ENCODE measurements at places on chromosomes 2 and 18.

DNA sequence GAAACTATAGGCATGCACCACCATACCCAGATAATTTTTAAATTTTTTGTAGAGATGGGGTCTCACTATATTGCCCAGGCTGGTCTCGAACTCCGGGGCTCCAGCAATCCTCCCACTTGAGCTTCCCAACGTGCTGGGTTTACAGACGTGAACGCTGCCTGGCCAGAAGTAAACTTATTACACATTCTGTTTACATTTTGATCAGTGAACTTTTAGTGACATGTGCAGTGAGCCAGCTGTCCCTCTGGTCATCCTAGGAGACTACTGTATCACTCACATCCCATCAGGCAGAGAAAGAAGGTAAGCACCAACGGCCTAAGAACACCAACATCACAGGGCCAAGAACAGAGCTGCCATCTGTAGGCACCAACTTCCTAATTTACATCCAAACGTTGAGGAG is 22.2 kb downstream of the NDUFA10 start:
- no peak for DNase-seq

DNA sequence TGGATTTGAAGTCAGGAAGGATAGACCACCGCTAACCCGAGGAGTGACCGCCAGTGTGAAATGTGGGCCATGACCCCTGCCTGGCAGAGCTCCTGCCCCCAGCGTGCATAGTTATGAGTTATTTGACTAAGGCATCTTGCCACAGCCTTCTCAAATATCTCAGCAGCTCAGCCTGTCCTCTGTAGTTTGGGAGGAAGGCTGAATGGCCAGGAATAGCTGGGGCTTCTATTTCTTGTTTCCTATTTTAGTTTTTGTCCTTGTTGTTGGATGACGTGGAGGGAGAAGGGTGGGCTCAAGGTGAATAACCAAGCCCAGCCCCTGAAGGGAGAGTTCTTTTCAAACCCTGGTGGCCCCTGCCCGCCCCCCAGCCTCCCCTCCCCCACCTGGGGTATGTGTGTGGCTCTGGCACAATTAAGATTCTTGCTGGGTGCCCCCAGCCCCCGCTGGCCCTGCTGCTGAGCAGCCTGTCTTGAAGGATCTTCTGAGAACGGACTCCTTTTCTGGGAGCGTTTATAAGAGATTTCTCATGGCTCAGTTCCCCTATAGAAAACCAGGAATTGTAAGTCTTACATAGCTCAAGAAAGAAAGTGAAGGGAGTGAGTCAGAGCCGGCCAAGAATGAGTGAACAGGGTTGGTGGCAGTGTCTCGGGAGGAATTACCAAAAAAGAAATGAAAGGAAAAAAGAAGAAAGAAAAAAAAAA is 157.4 kb downstream of the GLI2 start:
- no peak for DNase-seq

- DNase-seq = no peak
These were observed 156.0 kb downstream of the TFCP2L1 start for GRCh38 chr2:121128741-121129659.

DNA sequence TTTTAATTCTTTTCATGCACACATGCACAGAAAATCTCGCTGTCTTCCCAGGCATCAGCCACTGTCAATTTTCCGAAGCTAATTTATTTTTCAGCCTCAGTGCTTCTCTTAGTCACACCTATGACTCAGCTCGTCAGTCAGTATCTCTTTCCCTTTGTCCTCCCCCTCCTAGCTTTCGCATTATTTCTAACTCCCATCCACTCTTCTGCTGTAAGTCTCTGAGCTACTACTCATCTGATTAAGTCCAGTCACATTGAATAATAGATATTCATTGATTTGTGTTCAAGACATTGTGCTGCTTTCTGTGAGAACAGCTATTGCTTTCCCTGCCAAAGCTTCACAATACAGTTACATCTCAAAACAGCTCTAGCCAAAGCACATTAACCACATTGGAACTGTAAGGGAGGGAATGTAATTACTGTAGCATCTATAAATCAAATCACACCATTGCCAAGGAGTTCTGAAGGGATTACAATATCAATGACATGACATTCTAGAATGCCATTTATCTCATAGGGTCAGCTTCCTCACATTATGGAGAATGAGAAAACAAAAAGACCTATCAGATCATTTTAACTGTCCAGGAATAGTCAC is 89.4 kb downstream of the SCN3A start:
- no peak for DNase-seq

GRCh38 chr2:26463244-26464192 is 14.4 kb downstream of the OTOF start:
- no peak for DNase-seq

DNA sequence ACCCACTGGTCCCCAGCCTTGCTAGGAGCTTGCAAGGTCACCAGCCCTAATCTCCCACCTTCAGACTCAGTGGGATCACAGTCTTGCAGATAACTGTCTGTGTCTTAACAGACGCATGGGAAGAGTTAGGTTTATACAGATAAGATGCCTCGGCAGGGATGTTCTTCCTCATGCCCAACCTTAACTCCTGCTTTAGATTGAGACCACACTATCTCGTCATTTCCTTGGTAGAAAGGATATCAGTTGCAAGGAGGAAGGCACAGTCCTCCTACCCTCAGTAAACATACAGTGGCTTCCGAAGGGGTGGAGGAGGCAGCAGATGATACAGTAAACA is 7.2 kb downstream of the NT5DC4 start:
- no peak for DNase-seq

DNA sequence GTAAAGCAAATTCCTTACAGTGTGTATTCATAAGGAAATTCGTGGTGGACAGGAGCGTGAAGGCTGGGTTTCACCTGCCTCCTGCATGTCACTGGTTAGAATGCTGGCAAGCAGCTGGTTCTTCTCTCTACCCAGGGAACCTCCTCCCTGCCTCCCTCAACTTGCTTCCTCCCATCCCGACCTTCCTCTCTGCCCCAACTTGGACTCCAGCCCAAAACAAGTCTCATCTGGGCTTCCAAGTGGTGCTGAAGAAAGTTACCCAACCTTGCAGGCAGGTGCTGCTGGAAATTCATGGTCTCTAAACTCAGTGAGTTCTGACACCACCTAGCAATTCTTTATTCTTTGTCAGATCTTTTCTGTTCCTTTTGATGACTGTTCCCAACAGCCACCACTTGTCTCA is 184.5 kb downstream of the BCL2 start:
- DNase-seq = no peak

GRCh38 chr18:7908681-7909299 is 341.7 kb downstream of the PTPRM start:
- DNase-seq = peak; percentile 37

- DNase-seq = no peak
These were observed 231.4 kb downstream of the SEPTIN10 start for GRCh38 chr2:109382226-109382895.

- no peak for DNase-seq
These were observed 825 bp downstream of the GRB14 start for GRCh38 chr2:164620457-164620856.

GRCh38 chr2:128636802-128637147 is 318.1 kb upstream of the HS6ST1 start:
- no peak for DNase-seq

- DNase-seq = no peak
These were observed 13.1 kb upstream of the LGALSL start for GRCh38 chr2:64440843-64441242.

DNA sequence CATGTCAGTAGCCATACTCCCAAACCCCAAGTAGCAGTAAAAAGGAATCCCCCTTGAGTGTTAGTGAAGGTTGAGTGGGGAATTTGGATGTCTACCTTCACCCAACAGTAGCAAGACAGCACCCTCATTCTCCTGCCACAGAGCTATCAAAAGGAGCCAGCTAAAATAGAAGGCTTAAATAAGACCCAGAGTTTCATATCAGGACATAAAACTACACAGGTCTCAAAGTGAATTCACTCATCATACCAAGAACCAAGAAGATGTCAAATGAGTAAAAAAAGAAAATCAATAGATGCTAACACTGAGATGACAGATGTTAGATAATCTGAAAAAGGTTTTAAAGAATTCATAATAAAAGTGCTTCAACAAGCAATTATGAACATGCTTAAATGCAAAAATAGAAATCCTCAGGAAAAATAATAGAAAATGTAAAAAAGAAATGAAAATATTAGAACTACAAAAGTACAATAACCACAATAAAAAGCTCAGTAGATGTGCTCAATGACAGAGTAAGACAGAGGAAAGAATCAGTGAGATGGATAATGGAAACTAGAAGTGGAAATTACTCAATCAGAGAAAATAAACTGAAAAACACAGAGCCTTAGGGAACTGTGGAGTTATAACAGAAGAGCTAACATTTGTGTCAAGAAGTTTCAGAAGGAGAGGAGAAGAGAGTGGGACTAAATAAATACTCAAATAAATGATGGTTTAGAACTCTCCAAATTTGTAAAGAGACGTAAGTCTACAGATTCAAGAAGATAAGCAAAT is 90.5 kb downstream of the EDAR start:
- no peak for DNase-seq

- DNase-seq = no peak
These were observed 106.5 kb upstream of the ETAA1 start for GRCh38 chr2:67290451-67291290.

- DNase-seq = no peak
These were observed 100.6 kb downstream of the TFCP2L1 start for GRCh38 chr2:121184248-121184862.

DNA sequence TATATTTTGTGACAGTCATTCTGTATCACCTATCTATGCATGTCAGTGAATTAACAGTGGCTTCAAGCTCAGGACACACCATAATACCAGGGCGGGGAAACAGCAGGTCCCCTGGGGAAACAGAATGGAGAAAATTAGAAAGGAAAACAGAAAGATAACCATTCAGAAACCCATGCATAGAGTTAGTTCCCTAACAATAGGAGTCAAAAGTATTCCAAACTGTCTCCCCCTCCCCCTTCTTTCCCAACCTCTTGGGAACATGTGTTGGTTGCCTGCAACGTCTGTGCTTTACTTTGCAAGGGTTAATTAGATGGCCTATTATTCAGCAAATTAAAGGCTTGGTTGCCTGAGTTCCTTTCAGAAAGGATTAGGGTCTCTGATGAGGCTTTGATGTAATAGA is 176.4 kb downstream of the MYO3B start:
- no peak for DNase-seq

GRCh38 chr18:24446453-24446852 is 14.0 kb upstream of the HRH4 start:
- DNase-seq = no peak

DNA sequence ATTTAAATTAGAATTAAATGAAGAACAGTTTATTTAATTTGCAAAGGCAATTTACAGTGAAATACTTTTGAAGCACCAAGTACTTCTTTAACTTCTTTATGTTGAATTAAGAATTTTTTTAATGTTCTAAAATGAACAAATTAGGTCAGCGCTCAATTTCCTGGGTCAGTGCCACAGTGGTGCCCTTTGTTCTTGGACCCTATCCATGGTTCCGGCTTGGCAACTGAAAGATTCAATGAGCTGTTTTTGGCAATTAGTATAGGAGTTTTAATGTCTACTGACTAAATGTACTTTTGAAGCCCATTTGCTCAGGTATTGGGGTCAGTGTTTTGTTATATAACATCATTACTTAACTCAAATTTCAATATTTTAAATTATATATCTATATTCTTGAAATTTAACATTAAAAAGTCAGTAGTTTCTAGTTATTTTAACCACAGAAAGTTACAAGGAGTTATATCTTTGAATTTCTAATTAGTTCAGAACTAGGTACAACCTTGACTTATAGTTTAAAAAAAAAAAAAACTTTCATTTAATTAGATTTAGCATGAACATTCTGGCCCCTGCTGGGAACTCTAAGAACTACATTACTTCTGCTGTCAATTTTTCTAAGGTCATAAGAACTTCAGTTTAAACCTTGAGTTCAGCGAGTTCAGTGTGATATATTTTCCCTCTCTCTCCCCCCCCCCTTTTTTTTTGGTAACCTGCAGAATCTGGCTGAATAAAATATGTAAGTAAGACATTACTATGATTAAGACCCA is 7.6 kb upstream of the MSTN start:
- DNase-seq = no peak

- no peak for DNase-seq
These were observed 1337.2 kb upstream of the CELF4 start for GRCh38 chr18:38902796-38903195.

GRCh38 chr2:12455661-12456060 is 261.1 kb upstream of the TRIB2 start:
- no peak for DNase-seq

DNA sequence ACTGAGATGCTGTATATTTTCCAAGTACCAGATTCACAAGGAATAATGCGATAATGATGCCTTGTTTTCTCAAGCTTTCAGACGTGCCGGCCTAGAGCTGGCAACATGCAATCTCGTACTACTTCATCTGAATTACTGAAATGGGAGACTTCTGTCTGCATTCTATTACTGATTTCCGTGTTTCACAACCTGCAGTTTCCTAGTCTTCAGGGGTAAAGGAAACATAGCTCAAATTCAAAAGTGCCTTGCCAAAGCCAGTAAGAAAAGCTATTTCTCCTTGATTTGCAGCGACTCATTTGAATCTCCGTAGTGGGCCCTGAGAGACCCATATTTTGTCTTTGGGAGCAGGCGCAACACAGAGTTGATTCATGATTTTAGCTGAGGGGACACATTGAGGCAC is 289.0 kb downstream of the CNTNAP5 start:
- no peak for DNase-seq

- DNase-seq = no peak
These were observed 9.0 kb downstream of the HNMT start for GRCh38 chr2:137973280-137973679.

DNA sequence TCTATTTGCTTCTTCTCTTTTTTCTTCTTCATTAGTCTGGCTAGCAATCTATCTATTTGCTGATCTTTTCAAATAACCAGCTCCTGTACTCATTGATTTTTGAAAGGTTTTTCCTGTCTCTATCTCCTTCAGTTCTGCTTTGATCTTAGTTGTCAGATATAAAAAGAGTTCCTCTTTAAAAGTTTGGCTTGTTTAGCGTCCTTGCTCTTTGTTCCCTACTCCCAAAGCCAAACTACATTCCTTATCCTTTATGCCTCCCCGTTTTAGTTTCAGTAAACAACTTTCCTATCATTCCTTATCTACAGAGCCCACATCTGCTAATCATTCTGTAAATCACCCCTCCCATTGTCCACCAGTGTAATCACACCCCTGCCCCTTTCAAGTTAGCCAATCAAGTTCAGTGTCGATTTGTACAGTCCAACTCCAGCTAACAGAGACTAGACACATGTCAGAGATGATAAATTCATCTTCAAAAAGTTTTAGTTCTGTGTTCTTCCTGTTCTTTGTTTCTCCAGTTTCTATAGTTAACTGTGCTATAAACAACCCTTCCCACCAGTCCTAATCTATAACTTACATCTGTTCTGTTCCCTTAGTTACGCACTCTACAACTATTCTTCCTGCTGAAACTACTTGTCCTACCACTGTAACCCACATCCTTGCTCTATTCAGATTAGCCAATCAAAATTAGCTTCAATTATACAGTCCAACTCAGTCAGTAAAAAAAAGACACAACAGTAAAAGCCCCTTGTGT is 44.4 kb downstream of the TFPI start:
- no peak for DNase-seq

- DNase-seq = no peak
These were observed 48.4 kb upstream of the ANKRD44 start for GRCh38 chr2:197358931-197359330.

- no peak for DNase-seq
These were observed 119.1 kb downstream of the CDC42EP3 start for GRCh38 chr2:37552339-37552738.
